NCI-H510A treated with DMSO at 0.1 percent for 48 hours (cell line): ENCODE measurements at places on chromosomes 12 and 14.

DNA sequence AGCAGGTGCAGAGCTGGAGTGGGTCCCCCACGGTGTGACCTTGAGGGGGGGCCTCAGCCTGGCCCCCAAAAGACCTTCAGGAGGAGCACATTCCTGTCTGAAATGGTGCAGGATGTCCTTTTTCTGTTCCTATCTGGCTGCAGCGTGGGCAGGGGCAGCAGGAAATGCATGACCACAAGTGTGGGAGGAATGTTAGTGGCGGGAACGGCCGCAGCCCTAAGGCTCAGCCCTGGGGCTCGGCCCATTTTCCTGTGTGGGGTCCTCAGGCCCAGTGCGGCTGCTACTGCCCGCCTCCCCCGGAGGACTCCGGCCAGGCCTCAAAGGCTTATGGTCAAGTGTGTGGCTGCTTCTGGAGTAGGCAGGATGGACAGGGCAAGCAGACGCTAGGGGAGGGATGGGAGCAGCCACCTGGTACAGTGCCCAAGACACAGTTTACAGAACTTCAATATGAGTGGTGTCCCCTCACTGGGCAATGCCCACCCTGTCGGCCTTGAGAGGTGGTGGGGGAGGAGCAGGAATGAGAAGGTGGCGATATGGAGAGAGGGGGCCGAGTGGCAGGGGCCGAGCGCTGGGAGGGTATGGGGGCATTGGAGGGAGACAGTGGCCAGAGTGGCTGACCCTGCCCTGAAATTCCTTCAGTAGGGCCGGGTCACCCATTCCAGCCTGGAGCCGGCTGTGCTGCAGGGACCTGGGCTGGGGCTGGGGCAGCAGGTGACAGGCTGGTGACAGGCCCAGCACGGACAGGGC, 137.4 kb downstream of the CALM1 start:
- no peak for DNase-seq

DNA sequence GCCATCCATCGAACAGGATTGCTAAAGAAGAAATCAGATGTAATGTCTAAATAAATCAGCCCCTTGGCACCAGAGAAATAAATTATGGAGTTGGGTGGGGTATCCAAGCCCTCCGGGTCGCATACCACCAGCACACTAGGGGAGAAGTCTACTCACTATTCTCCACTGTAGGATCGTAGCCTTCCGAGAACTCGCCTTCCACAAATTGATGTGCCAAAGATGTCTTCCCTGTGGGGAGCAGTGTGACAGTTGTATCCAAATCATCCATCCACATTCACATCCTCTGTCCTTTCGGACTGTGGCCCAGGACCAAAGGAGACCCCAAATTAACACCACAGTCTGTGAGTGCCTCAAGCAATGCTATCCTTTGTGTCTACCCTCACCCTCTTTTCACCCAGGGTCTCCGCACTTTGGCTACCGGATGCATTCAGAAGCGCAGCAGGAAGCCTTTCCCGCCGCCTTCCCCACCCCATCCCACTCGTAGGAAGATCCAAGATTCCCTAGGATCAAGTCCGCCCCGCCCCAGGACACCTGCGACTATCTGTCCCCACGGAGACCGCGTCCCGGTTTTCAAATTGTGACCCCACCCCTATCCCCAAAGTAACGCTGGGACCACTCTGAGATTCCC, 786 bp downstream of the RHEBL1 start:
- DNase-seq, result no peak

DNA sequence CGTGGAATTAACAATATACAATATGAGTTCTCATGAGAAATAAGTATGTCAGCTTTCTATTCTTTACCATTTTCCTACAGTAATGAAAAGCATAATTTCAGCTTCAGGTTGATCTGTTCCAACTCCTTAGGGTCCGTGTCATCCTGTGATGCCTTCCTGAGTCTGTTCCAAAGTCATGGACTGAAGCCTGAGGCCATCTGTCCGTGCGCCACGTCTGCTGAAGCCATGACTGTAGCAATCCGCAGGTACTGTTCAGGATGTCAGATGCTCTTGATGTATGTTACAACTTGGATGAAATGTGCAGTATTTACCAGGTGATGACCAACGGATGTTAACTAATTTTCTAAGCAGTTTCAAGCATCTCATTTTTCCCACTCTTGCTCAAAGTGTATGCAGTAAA, 67.0 kb upstream of the ATF1 start:
- DNase-seq, result no peak

DNA sequence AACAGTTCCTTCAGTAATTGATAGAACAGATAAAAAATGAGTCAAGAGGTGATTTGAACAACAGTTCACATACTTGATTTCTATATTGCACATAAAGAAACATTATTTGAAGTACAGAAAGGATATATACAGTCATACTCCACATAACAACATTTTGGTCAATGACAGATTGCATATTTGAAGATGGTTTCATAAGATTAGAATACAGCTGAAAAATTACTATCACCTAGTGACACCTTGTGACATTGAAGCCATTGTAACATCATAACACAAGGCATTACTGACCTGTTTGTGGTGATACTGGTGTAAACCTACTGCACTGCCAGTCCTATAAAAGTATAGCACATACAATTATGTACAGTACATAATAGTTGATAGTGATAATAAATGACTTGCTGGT, 43.1 kb upstream of the ABCC9 start:
- DNase-seq, result no peak

GRCh38 chr14:100193417-100194357, 34.2 kb upstream of the DEGS2 start:
- no peak for DNase-seq

DNA sequence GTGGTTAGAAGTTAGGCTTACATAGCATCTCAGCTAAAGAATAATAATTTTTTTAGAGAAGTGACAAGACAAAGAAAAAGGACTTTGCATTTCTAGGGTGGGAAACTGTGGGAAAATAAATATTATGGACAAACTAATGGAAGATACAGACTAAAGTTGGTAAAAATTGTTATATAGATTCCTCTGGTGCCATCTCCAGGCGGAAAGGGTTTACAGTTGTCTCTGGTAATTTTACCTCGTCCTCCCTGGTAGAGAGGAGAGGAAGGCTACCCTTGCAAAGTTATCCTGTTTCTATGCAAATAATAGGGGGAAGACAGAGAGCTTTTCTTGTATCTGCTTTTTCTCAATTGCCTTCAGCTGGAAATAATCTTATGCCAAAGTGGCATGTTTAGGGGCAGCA, 5.2 kb downstream of the OR11G2 start:
- no peak for DNase-seq

DNA sequence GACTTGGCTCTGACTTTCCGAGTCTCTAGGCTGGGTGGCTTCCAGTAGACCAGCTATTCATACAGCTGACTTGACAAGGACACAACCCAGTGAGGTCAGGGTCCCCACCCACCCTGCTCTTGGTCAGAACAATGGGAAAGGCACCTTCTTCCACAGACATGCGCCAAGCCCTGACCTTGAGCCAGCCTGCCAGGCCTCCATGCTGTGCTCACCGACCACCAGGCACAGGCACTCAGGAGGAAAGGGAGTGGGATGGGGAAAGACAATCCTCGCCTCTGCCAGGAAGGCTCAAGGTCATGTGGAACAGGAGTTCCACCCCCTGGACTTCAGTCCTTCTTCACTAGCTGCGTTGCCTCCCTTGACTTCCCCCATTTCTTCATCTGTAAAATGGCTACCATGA, 31.4 kb downstream of the GALNT16 start:
- no peak for DNase-seq

- no peak for DNase-seq
Observed at GRCh38 chr12:121214855-121215745, 5.2 kb downstream of the P2RX4 start.
